Frontal cortex (tissue), 4 donors: ENCODE measurements at places on chromosomes 16 and 17. TPM values are rescaled to one million over a fixed set of nuclear protein-coding genes. Genes with fewer than 3 reads are reported as not detected.

DNA sequence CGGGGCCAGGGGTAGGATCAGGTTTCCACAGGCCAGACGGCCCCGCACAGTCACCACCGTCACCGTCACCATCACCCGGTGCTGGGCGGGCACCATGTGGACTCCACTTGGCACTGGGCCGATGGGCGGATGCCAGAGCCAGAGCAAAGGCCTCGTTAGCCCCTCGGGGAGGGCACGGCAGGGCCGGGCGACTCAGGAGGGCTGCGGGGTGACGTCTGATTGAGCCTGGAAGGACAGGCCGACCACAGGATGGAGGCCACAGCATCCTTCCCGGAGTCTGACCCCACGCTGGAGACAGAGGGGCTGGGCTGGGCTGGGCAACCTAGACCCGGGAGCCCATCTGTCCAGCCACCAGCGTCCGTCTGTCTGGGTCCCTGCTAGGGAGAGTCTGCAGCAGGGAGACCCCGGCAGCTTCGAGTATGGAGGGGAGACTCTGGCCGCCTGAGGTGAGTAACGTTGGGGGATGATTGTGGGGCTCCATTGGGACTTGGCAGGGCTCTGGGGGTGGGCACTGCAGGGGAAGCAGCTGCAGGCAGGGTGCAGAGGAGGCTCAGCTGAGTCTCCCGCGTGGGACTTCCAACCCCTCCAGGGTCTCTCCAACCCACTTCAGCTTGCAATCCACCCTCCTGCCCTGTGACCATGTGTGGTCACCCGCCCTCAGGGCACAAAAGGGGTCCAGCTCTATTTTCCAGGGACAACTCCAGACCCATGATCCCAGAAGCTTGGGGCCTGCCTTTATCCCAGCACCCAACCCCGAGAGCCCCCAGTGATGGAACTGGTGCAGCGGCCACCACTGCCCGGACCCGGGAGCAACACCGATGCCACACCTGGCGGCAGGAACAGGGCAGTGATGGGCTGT lies 22.6 kb downstream of the SLC25A10 start:
- no peak for DNase-seq

DNA sequence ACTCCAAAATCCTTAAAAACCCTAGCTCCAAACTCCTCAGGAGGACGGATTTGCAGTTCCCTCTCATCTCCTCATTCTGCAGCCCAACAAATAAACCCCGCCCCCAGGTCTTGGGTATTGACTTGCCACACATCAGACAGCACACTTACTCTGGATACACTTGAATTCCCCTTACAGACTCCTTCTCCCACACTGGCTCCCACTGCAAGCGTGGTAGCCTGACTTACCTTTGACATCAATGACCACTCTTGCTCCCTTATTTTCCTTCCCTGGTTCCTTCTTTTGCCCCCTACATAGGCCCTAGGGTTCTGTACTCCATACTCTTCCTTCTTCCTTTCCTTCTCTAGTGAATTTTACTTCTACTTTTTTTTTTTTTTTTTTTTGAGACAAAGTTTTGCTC lies 7.5 kb downstream of the RFFL start:
- DNase-seq: no peak

DNA sequence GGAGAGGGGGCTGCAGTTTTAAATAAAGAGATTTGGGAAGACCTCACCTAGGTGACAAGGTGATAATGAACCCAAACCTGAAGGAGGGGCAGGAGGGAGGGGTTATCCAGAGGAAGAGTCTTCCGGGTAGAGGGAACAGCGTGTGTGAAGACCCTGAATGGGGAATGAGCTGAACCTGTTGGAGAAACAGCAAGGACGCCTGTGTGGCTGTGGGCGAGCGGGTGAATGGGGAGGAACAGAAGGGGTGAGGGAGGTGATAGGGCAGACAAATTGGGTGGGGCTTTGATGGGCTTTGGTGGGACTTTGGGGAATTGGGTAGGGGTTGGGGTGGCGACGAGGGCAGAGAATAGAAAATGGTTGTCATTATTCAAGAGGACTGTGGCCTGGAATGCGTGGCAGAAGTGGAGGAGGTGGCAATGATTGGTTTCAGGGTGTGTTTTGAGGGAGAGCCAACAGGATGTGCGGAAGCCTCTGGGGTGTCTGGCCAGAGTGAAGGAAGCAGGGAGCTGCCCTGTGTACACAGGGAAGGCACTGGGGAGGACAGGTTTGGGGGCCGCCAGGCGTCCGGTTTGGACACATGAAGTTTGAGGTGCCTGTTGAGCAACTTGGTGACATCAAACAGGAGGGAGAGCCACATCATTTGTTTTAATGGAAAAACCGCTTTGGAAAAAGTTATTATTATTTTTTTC lies 48.7 kb downstream of the NKD1 start:
- DNase-seq: no peak

DNA sequence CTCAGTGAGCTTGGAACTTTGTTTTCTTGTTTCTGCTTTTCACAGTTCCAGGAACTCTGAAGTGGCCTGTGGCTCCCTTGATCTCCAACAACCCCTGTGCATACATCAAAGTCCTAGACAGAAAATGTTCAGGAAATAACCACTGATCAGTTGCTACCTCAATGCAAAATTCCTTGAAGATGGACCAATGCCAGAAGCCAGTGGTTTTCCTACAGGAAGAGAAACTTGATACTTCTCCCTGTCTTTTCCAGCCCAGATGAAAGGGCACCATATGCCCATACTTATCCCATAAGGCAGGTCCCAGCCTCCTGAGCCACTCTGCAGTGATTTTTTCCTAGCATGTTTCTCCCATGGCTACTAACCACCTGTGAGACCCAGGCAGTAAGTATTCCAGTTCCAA lies 12.3 kb upstream of the CDRT4 start:
- no peak for DNase-seq

GRCh38 chr17:57210224-57210553 lies 46.1 kb upstream of the MSI2 start:
- DNase-seq: no peak

- DNase-seq: no peak
Measured at GRCh38 chr16:4092547-4093265, 23.5 kb downstream of the ADCY9 start.

- no peak for DNase-seq
Measured at GRCh38 chr16:11350519-11350918, 5.3 kb downstream of the RMI2 start.

- no peak for DNase-seq
Measured at GRCh38 chr17:81402981-81403467, 7.8 kb downstream of the BAHCC1 start.

DNA sequence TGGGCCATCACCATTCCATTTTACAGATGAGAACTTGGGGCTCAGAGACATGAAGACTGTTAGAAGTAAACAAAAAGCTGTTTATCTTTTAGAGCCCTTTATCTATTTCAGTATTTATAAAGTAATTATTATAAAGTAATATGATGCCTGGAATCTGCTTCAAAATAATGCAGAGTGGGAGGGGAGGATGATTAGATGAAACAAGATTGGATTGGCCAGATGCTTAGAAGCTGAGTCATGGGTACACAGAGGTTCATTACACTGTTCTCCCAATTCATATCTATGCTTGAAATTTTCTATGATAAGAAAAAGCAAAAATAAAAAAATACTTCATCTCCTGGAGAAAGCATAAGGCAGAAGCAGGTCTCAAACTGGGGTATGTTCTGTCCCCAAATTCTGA lies 29.4 kb downstream of the TOM1L2 start:
- DNase-seq: no peak

DNA sequence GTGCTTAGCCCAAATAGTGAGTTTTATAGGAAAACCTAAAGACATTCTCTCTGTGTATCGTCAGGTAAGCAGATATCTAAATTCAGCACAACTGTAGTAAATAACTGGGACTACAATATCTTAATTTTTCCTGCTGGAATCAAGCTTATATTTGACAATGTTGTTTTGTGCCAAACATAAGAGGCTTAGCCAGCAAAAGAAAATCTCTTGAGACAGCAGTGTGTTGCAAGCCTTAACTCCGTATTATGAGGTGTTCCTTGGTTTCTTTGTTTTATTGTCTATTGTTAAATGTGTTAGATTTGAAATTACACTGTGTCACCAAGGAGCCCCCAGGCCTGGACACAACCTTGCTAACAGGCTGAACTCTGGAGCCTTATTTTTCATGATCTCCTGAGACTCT lies 1570.6 kb upstream of the GOT2 start:
- no peak for DNase-seq

DNA sequence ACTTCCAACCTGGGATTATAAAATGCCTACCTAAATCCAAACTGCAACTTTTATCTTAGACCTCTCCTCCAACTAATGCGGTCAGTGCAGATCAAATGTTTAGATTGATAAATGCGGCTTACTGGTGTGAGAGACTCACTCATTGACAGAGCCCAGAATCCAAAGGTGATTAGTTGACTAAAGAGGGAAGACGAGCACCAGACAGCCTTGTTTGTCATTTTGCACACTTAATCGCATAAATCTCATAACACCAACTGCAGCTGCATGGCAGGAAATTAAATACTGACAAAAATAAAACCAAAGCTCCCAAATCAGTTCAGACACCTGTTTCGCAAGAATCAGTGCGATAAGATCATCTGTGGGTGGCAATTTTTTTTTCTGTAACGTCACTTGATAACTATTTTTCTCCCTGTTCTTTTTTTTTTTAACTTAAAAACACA lies 35.9 kb downstream of the NACA2 start:
- DNase-seq: no peak

GRCh38 chr17:17626840-17627239 lies 35.3 kb upstream of the PEMT start:
- no peak for DNase-seq

GRCh38 chr16:6726621-6727020 lies 606.0 kb upstream of the RBFOX1 start:
- no peak for DNase-seq

- DNase-seq: peak; percentile 23
Measured at GRCh38 chr16:76653390-76654026, 376.3 kb downstream of the CNTNAP4 start.

- no peak for DNase-seq
Measured at GRCh38 chr17:6454495-6455320, 10.5 kb downstream of the PIMREG start.

DNA sequence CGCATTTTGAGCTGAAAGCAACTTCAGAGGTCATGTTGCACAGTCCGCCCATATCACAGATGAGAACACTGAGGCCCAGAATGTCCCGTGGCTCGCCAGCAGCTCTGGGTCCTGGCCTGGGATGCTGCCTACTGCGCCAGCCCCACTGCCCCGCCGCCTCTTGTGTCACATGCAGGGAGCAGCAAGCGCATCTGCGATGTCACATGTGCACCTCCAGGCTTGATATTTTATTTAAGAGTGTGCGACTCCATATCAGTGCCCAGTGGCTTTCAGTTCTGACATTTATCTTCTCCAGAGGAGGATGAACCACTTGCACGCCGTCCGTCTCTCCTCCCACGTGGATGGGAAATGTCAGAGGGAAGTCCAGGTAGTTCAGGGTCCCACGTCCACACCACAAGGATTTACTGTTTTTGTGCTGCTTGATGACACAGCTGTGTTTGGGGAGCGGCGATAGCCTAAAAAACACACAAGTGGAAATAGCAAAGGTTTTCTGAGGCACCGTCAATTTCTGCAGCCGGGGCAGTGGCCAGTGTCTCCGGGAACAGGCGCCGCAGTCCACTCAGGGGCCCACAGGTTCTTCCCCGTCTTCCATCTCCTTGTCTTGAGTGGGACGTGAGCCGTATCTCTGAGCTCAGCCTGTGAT lies 7.0 kb upstream of the RBFOX3 start:
- no peak for DNase-seq

GRCh38 chr16:79001156-79001967 lies 599.2 kb downstream of the MAF start:
- no peak for DNase-seq

- DNase-seq: no peak
Measured at GRCh38 chr16:1667916-1668315, 10.2 kb upstream of the JPT2 start.

GRCh38 chr16:10846213-10846998 lies 27.8 kb upstream of the TVP23A start:
- no peak for DNase-seq

DNA sequence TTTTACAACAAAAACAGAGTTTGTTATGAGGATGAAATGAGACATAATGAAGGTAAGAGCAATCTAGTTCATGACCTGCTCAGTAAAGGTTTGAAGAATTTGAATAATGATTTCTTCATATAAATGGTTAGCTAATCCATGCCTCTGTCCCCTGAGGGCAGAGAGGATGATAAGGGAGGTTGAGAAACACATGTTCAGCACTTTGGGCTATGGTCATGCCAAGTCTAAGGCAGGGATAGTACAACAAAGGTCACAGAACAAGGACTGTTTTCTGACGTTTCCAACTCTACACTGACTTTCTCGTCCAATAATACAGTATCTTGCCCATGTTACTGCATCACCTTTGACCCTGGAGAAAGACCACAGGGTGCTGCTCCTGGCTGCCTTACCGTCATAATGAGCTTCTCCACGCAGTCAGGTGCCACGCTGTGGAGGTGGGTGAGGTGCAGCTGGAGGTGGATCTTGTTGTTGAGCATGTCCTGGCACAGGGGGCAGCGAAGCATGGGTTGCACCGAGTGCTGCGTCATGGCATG lies 236.7 kb downstream of the ZFHX3 start:
- DNase-seq: no peak

- no peak for DNase-seq
Measured at GRCh38 chr17:82300707-82301270, 16.6 kb downstream of the CD7 start.

- DNase-seq: no peak
Measured at GRCh38 chr17:32156656-32157055, 14.4 kb downstream of the RHOT1 start.

DNA sequence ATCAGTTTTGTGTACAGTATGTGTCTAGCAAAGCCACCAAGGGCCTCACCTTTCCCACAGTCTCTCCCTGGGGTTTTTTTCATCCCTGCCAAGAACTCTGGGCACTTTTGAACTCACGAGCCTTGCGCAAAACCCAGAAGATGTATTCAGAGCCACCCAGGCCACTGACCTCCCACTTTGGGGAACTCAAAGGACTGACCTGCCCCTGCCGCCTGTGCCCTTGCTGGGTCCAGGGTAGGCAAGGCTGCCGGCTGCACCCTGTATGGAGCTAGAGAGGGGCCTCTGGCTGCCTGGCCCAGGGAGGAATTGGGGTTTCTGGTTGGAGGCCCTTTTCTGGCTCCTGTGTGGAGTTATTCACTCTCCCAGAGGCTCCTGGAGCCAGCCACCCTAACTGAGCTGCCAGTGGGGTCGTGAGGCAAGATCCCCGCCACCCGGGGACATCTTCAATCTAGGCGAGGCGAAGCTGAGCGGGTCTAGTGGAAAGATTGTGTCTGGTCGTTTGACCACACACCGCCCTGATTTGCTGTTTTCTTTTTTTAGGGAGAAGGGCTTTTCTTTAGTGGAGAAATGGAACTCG lies 1.9 kb downstream of the CDK5R1 start:
- DNase-seq: no peak

The SLC22A31 gene
- not detected for total RNA-seq

The RDM1 gene
- 0.41 TPM for total RNA-seq

The CES3 gene
- under 0.01 TPM for total RNA-seq

The SAMD14 gene
- total RNA-seq: 21.2 TPM

The NOL11 gene
- total RNA-seq: 80.3 TPM

The HOXB8 gene
- not detected for total RNA-seq

The APOH gene
- not detected for total RNA-seq

The CCDC200 gene
- not detected for total RNA-seq

The FAM20A gene
- 2.4 TPM for total RNA-seq

The DUS1L gene
- total RNA-seq: 18.8 TPM

The TLCD2 gene
- 0.41 TPM for total RNA-seq

The TMC8 gene
- 0.41 TPM for total RNA-seq

The SOCS1 gene
- 0.82 TPM for total RNA-seq

The TOM1L2 gene
- total RNA-seq: 16.7 TPM
